Heart left ventricle (tissue), 16 donors: ENCODE measurements at places on chromosomes 13 and 19. TPM values are rescaled to one million over a fixed set of nuclear protein-coding genes. Genes with fewer than 3 reads are reported as not detected.

DNA sequence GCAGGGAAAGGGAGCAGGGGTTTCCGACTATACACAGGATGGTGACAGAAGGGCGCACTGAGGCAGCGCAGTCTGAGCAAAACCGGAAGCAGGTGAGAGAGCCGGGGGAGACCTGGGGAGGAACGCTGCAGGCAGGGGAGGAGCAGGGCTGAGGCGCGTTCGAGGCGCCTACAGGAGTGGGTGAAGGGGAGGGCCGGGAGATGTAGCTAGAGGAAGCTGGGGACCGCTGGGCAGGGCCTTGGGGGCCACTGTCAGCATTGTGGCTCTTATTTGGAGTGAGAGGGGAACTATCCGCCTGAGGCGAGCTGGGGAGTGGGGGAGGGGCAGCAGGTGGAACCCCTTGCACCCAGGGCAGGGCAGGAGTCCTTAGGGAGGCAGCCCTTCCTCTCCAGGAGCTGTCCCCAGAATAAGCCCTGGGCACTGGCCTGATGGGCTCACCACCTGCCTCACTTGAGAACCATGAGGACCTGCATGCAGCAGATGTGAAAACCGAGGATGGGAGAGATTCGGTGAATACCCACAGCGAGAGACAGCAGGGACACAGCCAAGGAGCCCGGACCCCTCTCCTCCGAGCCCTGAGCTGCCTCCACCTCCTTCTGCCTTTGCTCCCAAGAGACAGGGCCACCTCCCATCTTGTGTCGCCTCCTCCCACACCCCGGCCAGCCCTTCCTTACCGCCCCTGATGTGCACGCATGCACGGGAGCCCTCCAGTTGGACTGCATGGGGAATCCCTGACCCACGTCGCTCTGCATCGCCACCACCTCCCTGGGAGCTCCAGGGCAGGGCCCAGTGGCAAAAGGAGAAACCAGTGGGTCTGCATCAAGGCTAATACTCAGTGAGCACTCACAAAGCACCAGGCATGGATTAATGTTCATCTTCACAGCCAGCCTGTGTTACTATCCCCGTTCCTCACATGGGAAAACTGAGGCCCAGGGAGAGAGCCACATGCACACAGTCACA is 10.3 kb downstream of the AKT2 start:
- no peak for DNase-seq

DNA sequence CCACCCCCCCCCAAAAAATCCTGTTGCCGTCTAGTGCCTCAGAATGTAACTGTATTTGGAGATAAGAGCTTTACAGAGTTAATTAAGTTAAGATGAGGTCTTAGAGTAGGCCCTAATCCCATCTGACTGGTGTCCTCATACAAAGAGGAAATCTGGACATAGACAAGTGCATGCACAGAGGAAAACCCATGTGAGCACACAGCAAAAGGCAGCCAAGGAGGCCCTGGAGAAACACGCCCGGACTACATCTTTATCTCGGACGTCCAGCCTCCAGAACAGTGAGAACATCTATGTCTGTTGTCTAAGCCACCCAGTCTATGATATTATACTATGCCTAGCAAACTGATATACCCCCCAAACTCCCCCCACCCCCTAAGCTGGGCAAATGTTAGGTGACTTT is 193.8 kb downstream of the KATNAL1 start:
- DNase-seq = no peak

DNA sequence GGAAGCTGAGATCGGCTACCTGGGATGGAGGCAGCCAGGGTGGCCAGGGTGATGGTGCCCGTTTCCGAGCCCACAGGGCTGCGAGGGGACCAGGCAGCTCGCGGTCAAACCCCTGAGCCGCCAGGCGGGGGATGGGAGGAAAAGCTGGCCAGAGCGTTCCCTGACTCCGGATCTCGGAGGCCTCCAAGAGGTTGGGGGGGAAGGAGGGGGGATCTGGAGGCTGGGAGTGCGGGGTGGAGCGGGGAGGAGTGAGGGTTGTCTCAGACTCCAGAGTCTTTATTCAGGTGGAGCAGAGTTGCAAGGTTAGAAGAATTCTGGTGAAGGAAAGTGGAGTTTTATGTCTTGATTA is 1.1 kb downstream of the CACNG7 start:
- no peak for DNase-seq

DNA sequence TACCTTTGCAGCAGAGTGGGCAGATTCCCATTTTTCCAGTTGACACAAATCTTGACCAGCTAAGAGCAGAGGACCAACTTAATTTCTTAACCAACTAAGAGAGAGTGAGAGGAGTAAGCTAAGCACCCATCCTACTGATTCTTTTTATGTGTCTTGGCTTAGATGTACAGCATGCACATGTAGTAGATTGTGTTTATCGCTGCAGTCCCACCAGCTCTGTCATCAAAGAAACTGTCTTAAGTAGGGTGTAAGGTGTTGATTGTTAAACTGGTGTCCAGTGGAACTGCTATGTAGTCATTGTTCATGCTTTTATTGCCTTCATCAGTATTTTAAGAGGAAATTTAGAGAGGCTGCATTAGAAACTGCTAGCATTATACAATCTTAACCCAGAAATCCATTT is 9.0 kb upstream of the UFM1 start:
- no peak for DNase-seq

The ZNF429 gene
- 9.7 TPM for total RNA-seq
